Dermis blood vessel endothelial cell (primary cell): ENCODE measurements at places on chromosomes 2 and 18. TPM values are rescaled to one million over a fixed set of nuclear protein-coding genes. Genes with fewer than 3 reads are reported as not detected.
A peak's percentile ranks its signal among the peaks of the same experiment; 100 is the strongest.

DNA sequence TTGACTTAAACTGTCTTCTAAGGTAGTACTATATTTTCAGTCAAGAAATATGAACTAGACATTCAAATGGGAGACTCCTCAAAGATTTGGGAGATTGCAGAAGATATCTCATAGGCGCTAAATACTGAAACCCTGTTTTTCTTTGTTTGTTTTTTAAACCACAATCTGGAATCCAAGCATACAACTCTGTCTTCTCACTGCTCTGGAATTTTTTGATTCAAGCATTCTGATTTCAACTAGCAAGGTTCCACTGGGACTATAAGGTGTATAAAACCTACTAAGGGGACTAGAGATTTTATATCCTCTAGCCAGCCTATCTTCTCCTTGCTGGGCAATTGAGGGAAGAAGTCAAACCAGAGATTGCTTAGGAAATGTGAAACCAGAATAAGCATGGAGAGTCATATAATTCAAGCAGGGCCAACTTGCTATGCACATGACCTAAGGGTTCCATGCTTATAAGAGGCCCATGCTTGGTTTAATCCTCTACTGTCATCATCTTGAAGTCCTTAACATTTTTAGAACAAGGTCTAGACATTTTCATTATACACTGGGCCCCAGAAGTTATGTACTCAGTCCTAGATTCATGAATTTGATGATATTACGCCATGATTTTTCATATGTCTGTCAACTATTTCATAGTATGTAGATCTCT, 405.5 kb downstream of the PARD3B start:
- no peak for DNase-seq

- no peak for DNase-seq
These were observed 100.0 kb upstream of the TCF4 start for GRCh38 chr18:55688030-55688429.

GRCh38 chr18:46276748-46277147, 172.6 kb downstream of the HAUS1 start:
- DNase-seq = no peak

DNA sequence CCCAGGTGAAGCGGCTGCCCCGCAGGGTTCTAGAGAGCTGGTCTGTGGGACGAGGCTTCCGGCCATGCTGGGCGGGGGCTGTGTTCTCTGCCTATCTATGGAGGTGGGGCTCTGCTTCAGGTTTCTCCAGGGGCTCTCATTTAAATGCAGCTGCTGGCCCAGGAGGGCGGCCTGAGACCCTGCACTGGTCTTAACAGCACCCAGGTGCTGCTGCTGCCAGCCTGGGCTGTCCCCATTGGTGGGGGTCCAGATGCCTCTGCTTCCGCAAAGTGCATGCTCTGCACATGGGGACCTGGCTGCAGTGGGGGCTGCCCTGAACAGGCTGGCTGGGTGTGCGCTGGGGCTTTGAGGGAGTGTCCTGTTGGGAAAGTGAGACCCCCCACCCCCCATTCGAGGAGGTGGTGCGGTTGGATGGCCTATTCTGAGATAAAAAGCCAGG, 29.7 kb upstream of the ALLC start:
- DNase-seq = no peak

GRCh38 chr18:13452871-13453680, 234.5 kb downstream of the LDLRAD4 start:
- DNase-seq = no peak

DNA sequence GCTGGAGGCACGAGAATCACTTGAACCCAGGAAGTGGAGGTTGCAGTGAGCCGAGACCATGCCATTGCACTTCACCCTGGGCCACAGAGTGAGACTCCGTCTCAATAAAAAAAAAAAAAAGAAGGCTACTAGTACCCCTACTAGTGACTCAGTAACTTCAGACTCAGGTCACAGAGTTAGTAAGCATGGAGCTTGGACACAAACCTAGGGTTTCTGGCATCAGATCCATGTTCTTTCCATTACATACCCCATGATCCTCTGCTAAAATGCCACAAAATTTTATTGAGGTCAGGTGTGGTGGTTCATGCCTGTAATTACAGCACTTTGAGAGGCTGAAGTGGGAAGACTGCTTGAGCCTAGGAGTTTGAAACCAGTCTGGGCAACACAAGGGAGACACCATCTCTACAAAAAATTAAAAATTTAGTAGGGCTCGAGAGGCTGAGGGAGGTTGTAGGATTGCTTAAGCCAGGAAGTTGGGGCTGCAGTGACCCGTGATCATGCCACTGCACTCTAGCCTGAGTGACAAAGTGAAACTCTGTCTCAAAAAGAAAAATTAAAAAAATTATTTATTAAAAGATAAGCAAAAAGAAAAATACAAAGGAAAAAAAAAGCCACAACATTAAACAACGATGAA, 45.1 kb downstream of the DHX57 start:
- DNase-seq = no peak

GRCh38 chr18:28110924-28111323, 66.0 kb downstream of the CDH2 start:
- no peak for DNase-seq

GRCh38 chr18:12376034-12376753, 833 bp downstream of the AFG3L2 start:
- DNase-seq = peak; percentile 43

DNA sequence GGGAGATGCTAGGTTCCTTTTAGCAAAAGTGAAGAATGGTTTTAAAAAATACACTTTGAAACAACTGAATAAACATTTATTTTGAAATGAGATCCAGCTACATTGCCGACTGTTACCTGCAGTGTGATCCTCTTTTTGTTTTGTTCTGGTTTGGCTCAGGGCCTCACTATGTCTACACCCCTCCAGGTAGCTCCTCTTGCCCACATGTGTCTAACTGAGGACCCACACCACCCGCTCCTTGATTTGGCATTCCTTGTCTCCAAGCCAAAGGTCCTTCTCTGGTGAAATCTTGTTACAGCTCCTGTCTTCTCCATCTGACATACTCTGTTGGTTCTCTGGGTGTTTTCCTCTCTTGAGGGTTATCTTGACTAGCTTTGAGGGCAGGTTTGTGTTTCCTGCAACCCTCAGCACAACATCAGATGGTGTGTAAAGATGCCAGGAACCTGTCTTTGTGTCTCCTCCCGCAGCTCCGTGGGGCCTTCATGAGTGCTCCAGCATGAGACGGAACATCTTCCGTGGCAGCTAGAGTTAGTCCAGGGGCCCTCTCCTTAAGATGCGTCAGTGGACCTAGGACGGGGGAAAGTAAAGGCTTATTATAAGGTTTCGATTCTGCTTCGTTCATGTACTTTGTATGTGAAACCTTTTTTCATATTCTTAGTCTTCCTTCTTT, 32.1 kb downstream of the MAP4K4 start:
- DNase-seq = no peak

DNA sequence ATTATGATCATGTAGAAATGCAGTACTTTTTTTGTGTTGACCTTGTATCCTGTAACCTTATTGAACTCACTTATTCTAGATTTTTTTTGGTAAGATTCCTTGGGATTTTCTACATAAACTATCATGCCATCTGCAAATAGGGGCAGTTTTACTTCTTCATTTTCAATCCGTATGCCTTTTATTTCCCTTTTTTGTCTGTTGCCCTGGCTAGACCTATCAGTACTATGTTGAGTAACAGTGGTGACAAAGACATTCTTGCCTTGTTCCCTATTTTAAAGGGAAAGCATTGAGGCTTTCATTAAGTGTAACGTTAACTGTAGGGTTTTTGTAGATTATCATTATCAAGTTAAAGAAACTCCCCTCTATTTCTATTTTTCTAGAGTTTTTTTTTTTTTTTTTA, 92.3 kb downstream of the LYPD1 start:
- no peak for DNase-seq

GRCh38 chr2:104444392-104444791, 409.5 kb upstream of the POU3F3 start:
- DNase-seq = no peak

DNA sequence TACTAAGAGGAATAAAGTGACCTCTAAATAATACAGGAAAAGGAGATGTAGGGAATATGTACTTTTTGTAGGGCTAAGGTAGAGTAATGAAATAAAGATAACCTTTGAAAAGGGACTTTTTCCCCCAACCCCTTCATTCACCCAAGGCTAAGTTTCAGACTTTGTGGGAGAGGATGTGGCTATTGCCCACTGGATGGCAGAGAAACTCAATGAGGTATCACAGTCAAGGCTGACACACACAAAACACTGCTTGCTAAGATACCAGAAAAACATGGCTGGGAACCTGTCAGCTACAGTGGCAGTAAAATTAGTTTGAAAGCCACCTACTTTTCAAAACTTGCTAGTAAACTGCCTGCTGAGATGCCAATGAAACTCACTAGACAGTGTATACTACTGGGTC, 158.8 kb upstream of the WDSUB1 start:
- no peak for DNase-seq

DNA sequence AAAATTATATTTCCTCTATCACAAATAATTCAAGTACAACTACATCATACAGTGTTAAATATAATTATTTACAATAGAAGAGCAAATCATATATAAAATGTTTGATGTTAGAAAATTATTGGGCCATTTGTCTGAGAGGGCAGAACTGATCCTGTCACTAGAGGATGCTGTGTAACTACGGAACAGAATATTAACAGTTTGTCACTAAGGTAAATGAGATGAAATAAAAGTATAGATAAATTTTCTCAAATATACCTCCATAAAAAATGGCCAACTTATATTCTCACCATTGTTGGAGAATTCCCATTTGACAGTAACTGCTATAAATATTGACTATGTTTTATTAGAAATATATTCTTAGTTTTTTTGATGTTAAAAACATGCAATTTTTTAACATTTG, 1067.4 kb upstream of the DDX18 start:
- DNase-seq = no peak

DNA sequence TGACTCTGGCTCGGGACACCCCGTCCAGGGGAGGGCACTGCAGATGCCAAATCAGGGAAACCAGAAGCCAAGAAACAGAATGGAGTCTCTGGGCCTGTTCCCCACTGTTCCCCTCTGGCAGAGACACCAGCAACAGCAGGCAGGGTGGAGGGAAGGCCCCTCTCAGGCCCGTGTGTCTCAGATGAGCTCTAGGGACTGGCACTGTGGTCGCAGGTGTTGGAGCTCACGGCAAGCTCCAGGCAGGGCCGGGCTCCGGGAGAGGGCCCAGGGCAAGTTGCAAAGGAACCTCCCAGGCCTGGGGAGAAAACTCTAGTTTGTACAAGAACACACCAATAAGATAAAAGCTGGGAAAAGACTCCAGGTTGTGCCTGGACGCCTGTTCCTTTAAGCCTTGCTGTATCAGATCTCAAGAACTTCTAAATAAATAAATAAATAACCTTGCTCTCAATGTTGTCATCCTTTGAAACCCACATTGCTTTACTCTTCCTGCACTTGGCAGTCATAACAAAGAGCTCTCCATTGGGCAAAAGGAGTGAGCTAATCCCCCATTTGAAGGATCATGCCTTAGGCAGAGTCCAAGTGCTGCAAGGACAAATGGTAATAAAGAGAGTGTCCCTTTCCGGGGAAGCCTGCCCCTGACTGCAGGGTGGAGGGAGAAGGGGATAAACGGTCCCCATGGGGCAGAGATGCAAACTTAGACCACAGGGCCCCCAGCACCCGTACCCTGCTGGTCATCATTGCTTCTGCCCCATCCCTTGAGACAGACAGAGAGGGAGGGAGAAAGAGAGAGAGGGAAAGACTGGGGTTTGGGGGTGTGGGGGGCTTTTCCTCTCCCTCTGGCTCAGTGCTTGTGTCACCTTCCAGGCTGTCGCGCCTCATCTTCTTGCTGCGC, 33.3 kb downstream of the CNGA3 start:
- no peak for DNase-seq

- no peak for DNase-seq
These were observed 273.7 kb downstream of the SLC4A3 start for GRCh38 chr2:219901155-219901554.

- DNase-seq = no peak
These were observed 425.3 kb downstream of the THSD7B start for GRCh38 chr2:137190411-137191195.

DNA sequence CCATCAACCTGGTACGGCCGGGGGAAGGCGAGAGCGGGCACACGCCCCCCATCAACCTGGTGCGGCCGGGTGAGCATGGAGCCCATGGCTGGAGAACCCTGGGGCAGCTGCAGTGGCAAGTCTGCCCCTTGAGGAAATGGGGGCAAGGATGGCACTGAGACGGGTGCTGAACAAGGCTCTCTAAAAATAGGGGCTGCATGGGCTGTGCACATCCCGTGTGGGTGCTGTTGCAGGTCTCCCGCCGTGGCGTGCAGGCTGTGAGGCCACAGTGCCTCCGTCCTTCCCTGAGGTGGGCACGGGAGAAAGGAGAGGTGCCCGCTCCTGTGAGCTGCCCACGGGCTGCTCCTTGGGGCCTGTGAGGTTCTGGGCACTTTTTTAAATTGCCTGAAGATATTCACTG, 99.2 kb downstream of the NFATC1 start:
- DNase-seq = no peak

GRCh38 chr18:55735199-55735855, 147.3 kb upstream of the TCF4 start:
- peak; percentile 62 for DNase-seq

GLI2 gene
- total RNA-seq = 0.34 TPM in 1 of 2 replicates, not detected in the other

FOXD4L1 gene
- total RNA-seq = 0.05 and 0.17 TPM in 2 replicates

BUB1 gene
- 14.5 and 62.7 TPM in 2 replicates for total RNA-seq

DYNC1I2 gene
- 164 and 211 TPM in 2 replicates for total RNA-seq

MYO7B gene
- total RNA-seq = 0.09 TPM in 1 of 2 replicates, not detected in the other

RIT2 gene
- total RNA-seq = not detected in 2 replicates

TUBA3E gene
- not detected in 2 replicates for total RNA-seq

ORC4 gene
- 62.0 and 77.6 TPM in 2 replicates for total RNA-seq

EFEMP1 gene
- total RNA-seq = 10,451 and 12,229 TPM in 2 replicates
